ENCODE measurements at places on chromosomes 5 and 9.

GRCh38 chr9:16258191-16258590 is 612.3 kb downstream of the BNC2 start:
- no peak for DNase-seq

- DNase-seq = no peak
Observed at GRCh38 chr9:133564451-133565116, 30.1 kb downstream of the ADAMTSL2 start.

- DNase-seq = no peak
Observed at GRCh38 chr5:139079991-139080610, 118.1 kb downstream of the SIL1 start.

DNA sequence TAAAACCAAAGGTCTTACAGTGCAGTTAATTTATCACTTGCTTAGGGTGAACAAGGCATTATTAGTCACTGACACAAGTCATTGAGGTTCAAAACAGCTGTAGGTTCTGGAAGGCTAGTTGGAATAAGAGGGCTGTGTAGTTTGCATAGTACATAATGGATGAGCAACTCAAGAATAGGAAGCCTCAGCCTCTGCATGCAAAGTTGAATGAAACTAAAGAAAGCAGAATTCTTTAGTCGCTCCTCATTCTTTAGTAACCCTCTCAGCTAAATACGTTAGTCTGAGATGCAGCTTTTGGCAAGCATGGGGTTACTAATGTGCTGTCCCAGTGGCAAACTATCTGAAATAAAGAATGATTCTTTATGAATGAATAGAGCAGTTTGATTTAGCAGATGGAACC is 74.2 kb downstream of the ADGRV1 start:
- DNase-seq = no peak

DNA sequence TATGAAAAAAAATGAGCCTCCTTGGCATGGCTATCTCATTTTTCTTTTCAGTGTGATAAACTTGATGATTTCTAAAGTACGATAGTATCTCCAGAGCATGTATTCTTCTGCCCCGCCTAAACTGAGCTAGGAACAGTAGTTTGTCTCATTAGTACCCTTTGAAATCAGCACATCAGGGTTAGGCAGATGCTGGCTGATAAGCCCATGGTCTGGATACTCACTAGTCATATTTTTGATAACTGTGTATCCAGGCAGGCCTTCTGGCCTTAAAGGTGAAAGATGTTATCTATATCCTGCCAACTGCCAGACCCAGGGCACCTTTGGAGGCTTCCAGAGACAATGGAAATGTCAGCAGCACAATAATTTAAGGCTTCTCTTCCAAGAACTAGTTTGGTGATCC is 103.8 kb downstream of the GIN1 start:
- no peak for DNase-seq

- DNase-seq = no peak
Observed at GRCh38 chr5:111892949-111893348, 136.0 kb upstream of the NREP start.

DNA sequence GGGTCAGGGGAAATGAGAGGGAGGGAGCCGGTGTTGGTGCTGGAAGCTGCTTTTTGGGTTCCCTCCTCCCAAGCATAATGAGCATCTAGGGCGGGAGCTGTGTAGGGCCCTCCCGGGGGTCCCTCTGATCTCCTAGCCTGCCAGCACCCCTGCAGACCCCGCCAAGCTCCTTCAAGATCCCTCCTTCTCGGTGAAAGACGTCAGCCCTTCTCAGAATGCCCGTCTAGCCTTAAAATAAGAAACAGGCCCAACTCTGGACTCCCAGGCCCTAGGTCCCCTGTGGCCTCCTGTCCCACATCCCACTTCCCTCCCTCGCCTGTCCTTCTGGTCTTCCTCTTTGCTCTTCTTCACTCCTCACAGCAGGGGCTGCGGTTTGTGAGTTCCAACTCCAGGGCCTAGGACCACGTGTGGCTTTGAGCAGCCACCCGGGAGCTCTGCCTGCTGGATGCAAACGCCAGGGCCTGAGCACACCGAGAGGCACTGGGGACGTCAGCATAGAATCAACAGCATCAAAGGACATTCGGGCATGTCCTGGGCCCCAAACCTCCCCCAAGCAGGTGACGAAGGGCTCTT is 8.8 kb upstream of the SCGB3A1 start:
- no peak for DNase-seq

All from muscle of back (tissue), 13 donors.